ENCODE measurements at places on chromosomes 3 and 15.

- no peak for DNase-seq
These were observed 91.2 kb downstream of the DUT start for GRCh38 chr15:48422401-48422800.

DNA sequence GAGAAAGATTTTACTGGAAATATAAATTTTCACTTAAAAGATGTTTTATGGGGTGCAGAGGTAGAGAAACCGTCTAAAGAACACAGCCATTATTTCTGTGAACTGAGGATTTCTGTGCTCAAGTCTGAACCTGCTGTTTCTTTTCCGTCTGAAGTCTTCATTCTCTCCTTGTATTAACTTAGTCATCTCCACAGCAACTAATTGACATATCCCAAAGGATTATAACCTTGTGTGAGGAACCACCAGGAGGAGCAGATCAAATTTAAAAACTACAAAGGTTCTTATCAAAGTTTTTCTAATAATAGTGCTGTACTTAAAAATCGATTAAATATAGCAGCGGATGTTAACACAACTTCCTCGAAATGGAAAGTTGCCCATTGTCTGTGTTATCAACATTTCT is 31.1 kb upstream of the ICE2 start:
- DNase-seq: no peak

- DNase-seq: no peak
These were observed 45.4 kb upstream of the CMTM8 start for GRCh38 chr3:32193101-32193500.

DNA sequence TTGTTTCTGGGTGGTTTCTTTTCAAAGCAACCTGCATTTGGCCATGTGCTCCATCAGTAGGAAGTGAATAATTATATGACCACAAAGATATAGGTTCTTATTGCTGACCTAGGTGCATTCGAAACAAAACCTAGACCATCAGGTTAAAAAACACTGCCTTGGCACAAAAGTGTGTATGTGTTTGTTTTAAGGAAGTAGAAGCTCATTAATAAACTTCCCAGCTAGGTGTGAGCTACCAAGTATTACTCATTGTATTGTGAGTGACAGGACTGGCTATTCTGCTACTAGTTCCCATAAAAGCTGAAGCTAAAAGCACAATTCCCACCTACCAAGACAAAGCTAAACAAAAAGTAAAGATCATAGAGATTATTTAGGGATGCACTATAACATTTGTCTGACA is 168.2 kb downstream of the TP63 start:
- no peak for DNase-seq

DNA sequence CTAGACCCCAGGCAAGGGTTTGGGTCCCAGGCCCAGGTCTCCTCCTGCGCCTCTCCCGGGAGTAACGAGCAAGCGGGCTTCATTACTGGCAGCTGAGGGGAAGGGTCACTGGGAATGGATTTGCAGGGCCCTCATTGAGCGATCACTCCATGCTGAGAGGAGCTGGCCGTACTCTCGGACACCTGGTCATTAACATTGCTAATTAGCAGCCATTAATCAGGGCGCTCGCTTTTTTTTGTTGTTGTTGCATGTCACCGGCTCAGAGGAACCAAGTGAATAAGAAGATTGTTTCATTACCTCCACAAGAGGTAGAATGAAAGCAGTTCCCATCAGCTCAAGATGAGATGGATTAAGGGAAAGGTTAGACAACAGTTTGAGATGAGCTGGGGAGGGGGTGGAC is 293.0 kb upstream of the ATP11B start:
- DNase-seq: no peak

DNA sequence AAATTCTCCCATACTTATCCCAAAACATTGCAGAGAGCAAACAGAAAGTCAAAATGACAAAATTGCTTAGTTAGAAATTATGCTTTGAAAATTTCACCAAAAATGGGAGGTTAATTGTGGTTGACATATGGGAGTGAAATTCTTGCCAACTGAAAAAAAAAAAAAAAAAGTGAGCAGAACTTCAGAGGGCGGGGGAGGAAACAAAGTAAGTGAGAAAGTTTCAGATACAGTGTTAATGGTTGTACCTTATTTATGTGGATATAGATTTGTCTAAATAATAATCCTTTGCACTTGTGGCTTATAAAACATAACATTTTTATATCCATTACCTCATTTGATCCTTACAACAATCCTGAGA is 91.5 kb upstream of the RAP2B start:
- no peak for DNase-seq

DNA sequence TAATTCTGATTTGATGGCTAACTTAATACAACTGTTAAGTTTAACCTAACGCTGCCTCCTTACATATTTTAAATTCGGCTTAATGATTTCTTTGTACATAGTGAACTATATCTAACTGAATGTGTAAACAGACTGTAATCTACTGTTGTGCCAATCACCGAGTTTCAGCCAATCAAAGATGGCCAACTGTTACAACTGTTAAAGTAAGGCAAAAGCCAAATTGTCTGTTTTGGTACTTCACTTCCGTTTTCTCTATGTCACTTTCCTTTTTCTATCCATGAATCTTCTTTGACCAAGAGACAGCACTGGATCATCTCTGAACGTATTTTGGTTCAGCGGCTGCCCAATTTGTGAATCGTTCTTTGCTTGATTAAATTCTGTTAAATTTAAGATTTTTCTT is 137.0 kb downstream of the LMLN start:
- no peak for DNase-seq

DNA sequence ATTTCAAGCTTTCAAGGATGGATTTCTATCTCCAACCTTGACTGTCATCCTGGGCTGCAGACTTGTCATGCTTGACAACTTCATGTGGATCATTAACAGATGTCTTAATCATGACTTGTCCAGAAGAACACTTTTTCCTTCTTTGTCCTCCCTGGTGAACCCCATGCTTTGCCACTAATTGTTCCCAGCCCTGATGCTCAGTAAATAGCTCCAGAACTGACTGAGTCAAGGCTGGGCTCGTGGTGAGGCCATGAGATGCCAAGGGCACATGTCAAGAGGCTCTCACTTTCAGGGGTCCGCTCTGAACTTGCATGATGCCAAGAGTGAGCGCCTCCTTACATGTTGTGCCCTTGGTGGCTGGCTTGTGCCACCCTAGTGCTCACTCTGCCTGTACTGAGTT is 48.9 kb upstream of the KY start:
- no peak for DNase-seq

- no peak for DNase-seq
These were observed 1.5 kb downstream of the HMCES start for GRCh38 chr3:129280183-129280582.

DNA sequence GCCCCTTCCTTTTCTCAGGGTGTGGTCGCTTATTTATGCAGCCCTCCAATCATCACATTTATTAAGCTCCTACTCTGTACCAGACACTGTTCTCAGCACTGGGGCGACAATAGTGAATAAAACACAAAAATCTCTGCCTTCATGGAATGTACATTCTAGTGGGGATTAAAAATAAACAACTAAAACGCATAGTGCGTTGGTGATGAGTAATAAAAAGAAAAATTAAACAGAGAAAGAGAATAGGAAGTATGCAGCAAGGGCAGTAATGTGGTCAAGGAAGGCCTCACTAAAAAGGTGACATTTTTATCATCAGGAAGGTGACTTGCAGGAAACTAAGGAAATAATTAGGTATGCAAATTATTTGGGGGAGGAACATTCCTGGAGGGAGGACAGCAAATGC is 5.1 kb downstream of the SLC51B start:
- no peak for DNase-seq

DNA sequence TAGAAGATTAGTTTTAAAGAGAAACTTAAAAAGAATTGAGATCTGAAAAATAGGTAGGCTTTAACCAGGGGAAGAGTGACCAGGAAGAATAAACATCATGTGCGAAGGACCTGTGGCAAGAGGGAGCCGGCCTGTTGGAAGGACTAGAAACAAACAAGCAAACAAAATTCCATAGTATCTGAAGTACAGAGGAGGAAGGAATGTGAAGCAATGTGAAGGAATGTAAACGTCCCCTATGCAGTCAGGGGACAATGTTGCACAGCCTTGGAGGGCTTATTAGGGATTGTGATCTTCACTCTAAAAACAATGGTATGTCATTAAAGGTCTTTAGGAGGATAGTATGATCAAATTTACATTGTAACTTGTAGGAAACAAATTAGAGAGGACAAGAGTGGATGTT is 84.4 kb upstream of the PLCL2 start:
- DNase-seq: no peak

DNA sequence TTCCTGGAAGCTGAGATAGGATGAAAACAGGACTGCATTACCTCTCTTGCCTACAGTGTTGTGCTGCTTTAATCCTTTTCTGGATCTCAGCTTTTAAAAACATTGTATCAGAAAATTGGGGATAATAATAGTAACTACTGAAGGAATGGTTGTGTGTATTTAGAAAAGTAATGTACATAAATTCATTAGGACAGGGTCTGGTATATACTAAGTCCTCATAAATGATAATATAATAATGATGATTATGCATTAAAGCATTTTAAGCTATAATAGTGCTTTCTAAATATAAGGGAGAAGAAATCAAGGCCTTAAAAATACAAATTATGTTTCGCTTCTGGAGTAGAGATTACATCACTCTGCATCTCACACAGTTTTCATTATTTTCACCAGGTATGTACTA is 530.1 kb downstream of the ZNF385D start:
- DNase-seq: no peak

- no peak for DNase-seq
These were observed 72.2 kb downstream of the DLG1 start for GRCh38 chr3:197226179-197226578.

- peak; percentile 32 for DNase-seq
These were observed 217.0 kb upstream of the ICE2 start for GRCh38 chr15:60695713-60696522.

All from activated gamma-delta T cell treated with Interleukin-2 at 50 U/mL for 16 hours (primary cell).